ENCODE measurements at places on chromosomes 1 and 21.

DNA sequence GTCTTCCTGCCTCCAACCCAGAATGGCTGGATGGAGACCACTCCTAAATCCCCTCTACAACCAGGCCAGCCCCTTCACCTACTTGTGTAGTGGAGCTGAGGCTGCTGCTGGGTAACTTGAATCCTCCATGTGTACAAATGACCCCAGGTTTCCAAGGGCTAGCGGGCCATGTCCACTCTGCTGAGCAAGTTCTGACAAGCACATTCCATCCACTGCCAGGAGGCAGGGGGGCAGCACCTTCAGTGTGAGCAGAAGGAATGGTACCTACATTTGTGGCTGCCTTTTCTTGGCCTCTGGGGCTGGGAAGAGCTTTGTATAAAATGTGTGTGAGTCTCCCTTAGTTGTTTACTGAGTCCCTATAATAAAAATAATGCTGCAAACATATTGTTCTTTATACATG lies 14.5 kb downstream of the KIAA0040 start:
- DNase-seq = no peak

DNA sequence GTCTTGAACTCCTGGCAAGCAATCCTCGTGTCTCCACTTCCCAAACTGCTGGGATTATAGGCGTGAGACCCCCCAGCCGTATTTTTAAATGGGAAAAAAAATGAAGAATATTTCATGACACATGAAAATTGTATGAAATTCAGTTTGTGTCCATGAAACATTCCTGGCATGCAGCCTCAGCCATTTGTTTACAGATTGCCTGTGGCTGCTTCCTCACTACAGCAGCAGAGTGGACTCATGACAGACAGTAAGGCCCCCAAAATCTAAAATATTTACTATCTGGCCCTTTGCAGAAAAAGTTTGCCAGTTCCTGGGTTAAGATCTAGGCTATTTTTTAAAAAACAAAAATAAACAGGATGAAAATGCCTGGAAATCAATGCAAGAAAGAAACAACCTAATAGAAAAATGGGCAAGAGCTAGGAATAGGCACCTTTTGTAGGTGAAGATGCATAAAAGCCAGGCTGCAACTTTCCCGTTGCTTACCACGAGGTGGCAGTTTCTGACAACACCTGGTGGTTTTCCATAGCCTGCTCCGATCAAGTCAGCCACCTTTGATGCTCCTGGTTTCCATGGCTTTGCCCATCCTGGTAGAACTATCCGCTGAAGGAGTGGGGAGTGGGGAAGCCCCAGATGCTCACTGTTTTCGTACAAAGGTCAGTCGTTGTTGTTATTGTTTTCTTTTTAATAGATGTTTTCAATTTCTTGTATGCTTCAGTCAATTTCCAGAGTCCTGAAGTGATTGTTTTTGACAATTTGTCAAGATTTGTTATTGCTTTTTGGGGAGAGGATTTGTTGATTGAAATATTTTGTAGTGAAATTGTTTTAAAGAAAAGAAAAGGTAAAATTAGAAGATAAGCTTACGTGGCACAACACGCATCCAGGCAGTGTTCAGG lies 24.3 kb downstream of the UBE2Q1 start:
- DNase-seq = no peak

DNA sequence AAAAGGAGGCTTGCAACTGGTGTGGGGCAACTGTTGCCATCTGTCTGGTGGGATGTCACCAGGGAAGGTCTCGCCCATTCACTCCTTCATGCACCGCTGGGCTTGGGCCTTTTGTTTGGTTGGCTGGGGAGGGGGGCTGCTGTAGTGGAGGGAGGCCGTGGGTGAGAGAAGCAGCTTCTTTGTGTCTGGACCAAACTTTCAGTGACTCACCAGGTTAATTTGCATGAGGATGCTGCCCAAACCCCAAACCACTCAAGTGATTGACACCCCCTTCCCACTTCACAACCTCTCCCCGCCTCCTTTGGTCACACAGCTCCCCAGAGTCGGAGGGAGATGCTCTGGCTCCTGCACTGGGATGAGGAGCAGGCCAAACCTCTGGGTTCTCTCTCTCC lies 19.7 kb downstream of the BTG2 start:
- DNase-seq = no peak

- DNase-seq = no peak
Observed at GRCh38 chr1:64921771-64922170, 44.6 kb downstream of the JAK1 start.

DNA sequence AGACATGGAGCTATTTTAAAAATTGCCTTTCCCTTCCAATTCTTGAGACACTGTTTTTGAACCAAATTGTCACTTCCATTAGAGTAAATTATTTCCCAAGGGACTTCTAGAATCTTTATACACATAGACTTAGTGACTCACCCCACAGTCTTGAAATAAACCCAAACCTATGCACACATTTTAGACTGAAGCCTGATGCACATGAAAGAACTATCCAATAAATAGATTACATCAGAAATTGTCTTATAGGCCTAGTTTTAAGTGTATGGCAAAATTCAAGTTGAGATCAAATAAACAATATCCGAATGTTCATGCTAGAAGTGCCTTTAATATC lies 32.2 kb upstream of the ZNF326 start:
- no peak for DNase-seq

DNA sequence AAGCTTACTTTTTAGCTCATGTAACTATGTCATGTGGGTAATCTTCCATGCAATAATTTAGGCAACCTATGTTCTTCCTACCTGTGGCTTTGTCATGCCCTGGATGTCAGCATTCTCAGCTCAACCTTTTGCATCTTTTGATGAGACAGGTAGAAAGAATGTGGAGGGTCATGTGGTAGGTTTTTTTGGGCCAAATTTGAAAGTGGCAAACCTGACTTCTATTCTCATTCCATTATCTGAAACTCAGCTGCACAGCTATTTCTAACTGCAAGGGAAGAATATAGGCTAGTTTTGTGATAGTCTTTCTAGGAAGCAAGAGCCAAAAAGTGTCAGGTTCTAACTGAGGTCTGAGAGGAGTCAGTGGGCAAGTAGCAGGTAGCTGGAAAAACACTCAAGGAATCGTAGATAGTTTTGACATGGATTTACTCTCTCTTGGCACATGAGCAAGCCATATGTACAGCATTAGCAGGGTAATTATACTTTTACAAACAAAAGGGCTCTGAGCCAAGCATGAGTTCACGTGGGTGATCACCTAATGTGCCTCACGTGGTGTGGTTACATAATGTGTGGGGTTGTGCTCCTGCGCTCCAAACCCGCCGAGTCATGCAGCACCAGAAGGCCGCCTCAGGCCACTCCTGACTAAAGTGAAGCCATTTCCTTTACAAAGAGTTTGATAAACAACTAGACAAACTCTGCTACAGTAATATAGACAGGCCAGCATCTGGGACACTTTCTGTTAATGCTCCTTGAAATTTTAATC lies 1013.8 kb downstream of the PLA2G4A start:
- no peak for DNase-seq

- no peak for DNase-seq
Observed at GRCh38 chr21:25578056-25578961, 29.0 kb downstream of the MRPL39 start.

DNA sequence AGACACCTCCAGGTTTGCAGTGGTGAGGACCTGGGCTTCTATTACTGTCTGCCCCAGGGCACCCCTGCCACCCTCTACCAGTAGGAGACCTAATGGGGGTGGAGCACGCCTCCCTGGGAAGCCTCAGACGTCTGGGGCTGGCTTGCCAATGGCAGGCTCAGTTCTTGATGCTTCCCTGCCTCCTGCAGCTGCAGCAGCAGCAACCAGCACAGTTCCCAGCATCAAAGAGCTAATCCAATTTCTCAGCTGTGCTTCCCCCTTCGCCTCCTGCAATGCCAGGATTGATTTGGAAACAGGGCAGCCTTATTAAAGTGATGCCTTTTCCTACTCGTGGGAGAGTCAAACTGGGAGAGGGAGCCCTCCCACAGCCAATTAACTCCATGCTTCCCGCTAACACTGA lies 8.2 kb downstream of the SYT2 start:
- DNase-seq = no peak

DNA sequence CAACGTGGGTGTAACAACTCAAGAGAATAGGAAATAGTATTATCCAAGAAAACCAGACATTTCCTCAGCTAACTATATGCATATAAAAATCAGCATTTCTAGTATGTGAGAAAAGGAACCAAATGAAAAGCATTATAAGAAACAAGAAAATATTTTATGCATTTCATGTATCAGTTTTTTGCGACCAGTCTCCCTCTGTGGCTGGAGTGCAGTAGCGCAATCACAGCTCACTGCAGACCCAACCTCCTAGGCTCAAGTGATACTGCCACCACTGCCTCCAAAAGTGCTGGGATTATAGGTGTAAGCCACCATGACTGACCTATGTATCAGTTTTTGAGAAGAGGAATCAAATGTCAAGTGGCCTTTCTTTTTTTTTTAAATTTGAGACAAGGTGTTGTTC lies 31.0 kb downstream of the SLC16A1 start:
- DNase-seq = no peak

- DNase-seq = no peak
Observed at GRCh38 chr1:32180186-32181060, 948 bp downstream of the TXLNA start.

DNA sequence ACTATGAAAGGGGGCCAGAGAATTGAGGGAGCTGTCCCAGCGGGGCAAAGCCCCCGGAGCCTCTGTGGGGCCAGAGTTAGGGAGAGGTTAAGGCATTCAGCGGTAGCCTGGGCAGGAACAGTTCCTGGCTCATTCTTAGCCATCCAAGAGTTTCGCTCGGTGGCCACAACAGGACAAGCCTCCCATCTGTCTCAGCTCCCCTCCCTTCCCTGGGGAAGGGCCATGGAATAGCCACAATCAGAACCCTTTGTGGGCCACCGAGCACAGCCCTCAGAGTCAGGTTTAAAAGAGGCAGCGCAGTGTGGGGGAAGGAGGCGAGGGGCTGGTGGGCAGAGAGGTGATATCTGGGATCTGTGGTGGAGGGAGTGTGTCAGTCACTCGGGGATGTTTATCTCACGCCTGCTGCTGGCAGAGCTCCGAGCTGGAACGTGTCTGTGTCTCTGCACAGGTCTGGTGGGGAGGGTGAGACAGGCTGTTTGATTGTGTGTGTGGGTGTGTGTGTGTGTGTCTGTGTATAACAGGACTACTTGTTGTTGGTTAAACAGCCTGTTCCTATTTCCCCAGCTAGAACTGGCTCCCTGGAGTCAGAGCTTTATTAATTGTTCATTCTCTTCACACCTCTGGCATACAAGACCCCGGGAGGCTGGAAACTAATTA lies 49.6 kb upstream of the GOLT1A start:
- no peak for DNase-seq

DNA sequence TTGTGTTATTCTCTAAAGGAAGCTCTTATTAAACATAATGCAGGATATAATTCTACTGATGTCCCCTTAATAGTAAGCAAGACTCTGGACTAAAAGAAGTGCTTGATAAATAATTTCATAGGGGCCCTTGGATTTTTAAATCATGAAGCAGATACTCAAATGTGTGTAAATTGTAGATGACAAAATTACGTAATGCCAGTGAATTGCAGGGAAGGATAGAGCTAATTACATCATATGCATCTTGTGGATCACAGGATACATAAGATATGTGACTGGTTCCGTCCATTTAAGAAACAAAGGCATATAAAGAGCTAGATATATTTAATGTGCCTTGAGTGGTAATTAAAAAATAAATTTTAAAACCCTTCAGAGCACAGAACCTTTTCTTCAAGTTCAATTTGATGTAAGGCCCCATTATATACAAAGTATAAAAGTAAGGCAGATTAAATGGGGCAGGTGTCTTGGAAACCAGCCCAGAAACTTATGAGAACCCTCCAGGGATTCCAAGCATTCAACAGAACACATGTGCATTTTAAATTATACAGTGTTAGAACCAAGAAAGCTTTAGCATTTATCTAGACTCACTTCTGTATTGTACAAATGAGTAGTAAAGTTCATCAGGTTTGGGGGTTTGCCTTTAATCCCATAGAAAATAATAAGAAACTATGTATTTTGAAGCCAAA lies 190.4 kb downstream of the NCAM2 start:
- DNase-seq = no peak

DNA sequence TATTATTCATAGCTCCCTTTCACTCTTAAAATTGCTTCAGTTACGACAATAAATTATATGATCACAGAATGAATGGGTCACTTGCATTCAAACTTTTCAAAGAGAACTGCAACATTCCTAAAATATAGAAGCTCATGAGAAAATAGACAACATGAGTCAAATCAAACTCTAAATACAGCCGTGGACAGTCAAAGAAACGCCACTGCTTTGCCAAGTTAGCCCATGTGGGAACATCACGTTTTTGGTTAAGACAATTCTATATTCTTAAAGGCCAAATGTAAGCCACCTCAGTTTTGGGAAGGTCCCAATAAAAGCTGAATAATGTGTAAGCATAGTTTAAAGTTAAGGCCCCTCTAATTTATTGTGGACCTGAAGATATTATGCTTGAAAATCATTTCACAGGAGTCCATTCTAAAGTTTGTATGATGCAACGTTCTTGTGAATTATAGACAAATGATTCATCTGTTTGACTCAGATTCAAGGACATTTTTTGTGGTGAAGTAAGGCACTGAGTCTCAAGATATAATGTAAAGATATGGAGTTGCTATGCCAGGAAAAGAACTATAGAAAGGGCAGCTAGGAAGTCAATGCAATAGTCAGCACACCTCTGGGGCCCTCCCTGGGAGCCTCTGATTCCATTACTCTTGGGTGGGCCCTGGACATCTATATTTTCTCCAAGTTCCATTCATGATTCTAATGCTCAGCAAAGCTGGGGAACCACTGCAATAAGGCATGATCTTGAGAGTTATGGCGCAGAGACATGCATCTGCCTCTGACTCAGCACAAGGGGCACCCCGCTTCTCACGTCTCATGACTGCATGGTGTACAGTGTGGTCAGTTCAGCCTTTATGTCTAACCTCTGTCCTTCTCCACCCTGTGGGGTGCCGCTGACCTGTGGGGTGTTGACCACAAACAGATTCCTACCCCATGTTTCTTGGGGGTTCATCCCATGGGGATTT lies 33.9 kb downstream of the ETS2 start:
- DNase-seq = no peak

- no peak for DNase-seq
Observed at GRCh38 chr21:39088831-39089380, 94.3 kb downstream of the PSMG1 start.

DNA sequence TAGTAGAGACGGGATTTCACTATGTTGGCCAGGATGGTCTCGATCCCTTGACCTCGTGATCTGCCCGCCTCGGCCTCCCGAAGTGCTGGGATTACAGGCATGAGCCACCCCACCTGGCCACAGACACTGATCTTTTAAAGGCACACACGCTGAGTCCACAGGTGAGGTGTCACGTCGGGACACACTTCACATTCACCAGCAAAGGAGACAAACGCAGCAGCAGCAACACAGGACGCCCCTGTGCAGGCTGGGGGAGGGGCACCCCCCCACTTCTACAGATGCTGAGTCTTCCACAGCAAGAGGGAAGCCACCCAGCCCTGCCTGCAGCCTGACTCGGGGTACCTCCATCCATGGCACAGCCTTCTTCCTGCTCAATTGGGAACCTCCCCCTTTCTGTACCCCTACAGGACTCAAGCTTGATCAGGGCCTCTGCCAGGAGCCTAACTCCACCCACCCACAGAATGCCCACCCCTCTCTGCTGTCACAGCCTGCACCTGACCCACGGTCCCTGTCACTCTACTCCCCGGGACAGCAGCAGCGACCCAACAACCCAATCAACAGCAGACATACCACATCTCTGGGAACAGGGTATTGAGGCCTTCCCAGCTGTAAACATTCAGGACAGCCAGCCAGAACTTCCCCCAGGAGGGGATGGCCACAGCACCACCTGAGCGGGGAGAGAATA lies 9.5 kb downstream of the LSS start:
- no peak for DNase-seq

Data from stimulated activated CD8-positive, alpha-beta memory T cell treated with anti-CD3 and anti-CD28 coated beads, Interleukin-4, amount 100 ng/mL, for 1 hour (primary cell).